CD4-positive, alpha-beta memory T cell (primary cell): ENCODE measurements at places on chromosomes 12 and 14.
A peak's percentile ranks its signal among the peaks of the same experiment; 100 is the strongest.

DNA sequence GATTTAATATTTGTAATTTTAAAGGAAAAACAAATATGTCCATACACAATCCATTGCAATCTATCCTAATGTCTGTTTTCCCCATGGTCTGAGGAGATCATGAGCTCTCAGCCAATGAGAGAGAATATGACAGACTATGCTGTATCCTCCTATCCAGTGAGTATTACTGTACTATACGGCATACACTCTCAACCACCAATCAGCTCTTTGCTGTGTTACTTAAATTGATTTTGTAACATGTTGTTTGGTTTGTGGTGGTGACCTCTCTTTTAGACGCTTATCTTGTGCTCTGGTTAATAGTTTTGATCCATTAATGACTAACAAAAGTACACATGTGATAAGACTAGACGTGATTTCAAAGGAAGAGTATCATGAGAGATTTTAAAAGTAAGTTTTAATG is 231.5 kb upstream of the FOXN3 start:
- no peak for DNase-seq

DNA sequence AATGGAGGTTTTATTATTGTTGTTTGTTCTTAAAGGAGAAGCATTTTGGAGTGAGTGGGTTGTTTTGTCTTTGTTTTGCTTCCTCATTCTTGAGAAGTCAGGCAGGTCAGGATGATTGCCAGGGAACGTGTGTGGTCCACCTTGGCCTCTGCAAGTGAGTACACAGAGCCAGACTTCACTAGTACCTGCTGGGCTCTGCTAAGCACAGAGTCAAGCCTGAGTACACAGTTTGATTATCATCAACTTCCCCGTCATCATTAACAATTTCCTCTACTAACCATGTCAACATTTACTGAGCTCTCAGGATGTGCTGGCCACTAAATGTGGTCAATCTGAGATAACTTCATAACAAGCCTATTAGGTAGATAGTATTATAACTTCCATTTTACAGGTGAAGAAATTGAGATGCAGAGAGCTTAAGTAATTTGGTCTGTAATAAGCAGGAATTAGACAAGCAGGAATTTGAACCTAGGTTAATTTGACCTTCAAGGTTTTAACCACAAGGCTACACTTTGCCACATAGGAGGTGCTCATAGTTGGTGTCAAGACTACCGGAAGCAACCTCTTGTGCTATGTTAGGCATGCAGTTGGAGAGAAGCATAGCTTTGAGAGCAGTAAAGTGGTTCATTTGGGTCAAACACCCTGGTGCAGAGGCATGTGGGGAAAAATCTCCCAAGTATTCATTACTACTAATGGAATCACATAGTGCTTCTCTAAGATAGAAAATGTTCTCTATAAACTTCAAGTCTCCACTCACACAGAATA is 178.3 kb downstream of the NUAK1 start:
- DNase-seq: no peak

DNA sequence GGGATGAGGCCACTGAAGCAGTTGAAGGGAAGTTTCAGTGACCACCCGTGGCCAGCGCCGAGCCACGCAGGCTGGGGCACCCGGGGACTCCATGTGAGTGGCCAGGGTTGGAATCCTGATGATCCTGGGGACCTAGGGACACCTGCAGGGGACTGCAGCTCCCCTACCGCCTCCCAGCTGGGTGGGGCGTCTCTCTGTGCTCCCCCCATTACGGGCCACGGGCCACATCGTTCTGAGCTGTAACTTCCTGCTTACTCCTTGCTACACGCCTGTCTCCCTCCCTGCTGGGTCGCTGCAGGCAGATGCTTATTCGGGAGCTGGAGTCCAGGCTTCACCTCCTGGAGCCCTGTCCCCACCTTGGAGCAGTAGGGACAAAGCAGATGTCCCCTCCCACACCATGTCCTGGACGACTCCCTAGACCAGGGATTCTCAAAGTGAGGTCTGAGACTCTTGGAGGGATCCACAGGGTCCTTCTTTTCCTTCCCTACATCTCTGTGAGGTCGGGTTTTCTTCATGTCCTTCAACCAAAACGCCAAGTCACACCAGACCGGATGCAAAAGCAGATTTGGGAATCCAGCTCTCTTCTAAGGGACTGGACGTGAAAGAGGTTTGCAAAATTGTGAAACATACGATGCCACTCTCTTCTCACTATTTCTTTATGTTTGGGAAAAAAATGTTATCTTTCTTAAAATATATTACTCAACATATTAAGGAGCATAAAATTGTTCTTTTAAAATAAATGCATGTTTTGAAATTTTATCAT is 85.9 kb upstream of the NCOR2 start:
- no peak for DNase-seq

- DNase-seq: peak; percentile 4
Observed at GRCh38 chr12:98002887-98003493, 512.4 kb upstream of the TMPO start.

GRCh38 chr12:127381043-127381668 is 885.8 kb upstream of the TMEM132C start:
- no peak for DNase-seq

- no peak for DNase-seq
Observed at GRCh38 chr14:69077841-69078240, 75.1 kb downstream of the DCAF5 start.

DNA sequence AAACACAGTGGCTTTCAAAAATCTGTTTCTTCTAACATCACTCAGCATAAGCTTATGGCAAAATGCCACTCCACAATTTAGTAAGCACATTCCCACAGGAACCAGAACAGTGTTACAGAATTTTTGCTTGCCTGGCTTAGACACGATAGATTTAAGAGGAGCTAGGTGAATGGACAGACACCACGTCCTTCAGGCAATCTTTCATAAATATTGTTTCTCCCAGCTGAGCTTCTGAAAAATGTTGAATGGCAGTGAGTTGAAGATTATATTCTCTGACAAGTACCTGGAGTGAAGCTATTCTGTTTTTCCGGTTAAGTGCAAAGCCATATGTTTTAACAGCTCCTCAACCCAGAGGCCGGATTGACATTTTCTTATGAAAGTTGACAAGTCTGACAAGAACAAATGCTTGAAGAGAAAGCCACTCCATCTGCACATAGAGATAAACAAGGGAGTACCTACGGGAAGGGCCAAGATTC is 102.0 kb downstream of the FSCB start:
- no peak for DNase-seq

DNA sequence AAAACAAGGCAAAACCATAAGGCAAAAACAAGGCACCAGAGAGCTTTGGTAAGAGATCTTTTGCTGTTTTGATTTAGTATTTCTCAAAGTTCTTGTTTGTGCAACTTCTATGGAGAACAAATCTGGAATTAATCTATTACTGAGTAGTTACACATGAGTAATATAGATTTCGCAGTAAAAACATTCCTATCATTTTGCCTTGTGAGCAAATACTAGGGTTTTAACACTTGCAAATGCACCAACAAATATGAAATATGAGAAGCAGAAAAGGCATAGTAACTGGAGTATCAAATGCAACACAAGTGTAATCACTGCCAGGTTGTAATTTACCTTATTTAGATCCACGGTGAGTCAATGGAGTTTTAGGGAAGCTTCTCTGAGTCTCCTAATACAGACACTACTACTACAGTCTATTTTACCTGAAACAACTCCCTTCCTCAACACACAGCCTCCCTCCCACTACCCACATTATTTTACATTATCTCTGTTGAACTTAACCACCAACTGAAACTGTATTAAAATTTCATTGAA is 324.1 kb downstream of the FLRT2 start:
- DNase-seq: no peak

DNA sequence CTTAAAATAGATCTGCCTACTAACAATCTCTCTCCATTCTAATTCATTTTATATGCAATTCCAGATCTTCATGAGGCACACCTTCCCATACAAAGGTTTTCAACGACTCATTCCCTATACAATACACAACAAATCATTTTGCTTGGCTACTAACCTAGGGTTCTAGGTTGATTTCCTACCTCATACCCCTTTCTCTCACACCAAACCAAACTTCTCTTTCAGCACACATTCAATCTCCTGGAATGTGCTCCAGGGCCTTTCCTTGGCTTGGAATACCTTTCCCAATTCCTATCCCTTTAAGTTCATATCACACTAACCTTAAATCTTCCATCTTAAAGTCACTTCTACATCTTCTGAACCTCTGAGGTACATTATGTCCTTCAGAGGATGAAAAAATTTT is 38.7 kb upstream of the MTERF2 start:
- no peak for DNase-seq

DNA sequence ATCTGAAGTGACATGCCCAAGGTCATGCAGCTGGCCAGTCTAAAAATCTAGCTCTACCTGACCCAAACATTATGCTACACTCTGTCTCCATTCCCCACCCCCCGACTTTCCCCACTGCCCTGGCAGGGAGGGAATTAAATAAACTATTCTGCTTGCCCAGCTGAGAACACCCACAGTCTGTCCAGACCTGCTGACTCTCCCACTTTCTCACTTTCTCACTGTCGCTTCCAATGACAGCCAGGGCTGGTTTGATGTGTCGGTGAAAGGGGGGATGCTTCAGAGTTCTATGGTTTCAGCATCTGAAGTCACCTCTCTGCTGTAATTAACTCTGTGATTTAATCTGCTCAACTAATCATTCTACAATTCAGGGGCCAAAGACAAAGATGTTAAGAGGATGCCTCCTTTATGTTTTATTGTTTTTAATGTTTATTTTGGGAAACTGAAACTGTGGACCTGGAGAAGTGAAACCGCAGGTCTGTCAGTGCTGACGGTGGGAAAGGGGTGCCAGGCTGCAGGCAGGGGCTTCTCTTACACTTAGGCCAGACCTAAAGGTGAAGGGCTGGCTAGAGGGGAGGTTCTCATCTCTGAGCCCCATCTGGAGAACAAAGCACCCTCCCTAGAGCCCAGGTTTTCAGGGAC is 8.1 kb upstream of the MSI1 start:
- no peak for DNase-seq

GRCh38 chr12:96452261-96452922 is 37.0 kb upstream of the CFAP54 start:
- DNase-seq: no peak

DNA sequence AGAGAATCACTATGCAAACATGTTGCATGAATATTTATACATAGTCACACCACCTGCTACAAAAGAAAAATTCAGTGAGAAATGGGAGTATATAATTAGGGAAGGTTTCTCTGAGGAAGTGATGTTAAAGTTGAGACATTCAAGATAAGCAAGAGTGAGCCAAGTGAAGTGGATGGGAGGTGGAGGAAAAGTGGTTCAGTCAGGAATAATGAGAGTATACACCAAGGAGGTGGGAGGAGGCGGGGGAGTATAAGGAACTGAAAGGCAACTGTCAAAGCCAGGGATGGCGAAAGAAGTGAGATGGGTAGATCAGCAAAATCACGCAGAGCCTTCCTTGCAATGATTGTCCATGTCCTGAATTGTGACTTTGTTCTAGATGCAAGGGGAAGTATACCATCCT is 33.7 kb downstream of the PRKD1 start:
- no peak for DNase-seq

GRCh38 chr14:67411820-67412421 is at the start of gene PLEK2:
Gene PLEK2, minus strand, starts transcription at chr14:67412165. Its CDS starts 106 bp downstream, at chr14:67412059.
- peak; percentile 62 for DNase-seq

DNA sequence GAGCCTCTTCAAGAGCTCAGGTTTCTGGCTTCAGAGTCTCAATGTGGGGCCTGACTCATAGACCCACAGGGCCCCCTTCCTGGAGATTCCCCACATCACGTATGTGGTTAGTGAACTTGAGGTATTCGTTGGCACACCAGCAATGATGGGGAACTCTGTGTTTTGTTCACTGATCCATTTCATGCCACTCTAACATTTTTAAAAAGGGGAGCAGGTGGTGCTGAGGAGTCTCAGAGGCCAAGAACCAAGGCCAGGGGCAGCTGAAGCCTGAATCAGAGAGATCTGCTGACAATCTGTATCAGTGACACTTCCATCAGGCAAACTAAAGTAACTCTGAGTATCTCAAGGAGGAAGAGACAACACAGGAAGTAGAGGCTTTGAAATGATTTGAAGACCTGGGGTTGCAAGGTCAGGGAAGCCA is 323.4 kb downstream of the VRK1 start:
- DNase-seq: peak; percentile 45

DNA sequence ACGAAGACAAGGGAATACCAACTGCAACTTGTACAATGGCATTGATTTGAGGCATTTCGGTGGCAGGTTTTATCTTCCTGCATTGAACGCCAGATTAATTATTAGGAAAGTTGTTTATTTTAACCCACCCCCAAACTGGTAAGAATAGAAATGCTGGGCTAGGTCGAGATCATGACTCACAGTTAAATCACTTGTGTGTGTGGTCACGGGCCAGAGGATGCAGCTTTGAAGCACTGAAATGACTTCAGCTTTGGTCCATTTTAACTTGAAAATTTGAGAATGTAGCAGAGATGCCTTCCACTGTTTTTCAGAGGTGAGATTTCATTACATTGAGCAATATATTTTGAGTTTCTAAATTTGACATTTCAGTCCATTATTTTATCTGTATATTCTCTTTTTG is 23.6 kb upstream of the KCNH3 start:
- DNase-seq: no peak

DNA sequence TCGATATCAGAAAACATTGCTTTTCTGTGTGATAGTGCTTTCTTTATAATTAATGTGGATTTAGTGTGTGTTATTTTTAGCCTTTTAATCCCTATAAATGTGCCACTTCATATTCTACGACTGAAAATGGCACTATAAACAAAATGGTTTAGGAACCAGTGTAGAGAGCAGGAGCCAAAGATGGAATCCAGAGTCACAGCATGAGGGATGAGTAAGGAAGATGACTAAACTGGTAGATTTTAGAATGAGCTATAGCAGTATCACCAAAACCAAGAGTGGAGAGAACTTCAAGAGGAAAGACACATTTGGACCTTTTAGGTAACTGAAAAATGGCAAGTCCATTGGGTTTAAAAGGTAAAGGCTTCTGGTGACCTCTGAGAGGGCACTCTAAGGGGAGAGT is 887.2 kb downstream of the NRXN3 start:
- no peak for DNase-seq
